ENCODE measurements at places on chromosomes 2 and 18. TPM values are rescaled to one million over a fixed set of nuclear protein-coding genes. Genes with fewer than 3 reads are reported as not detected.

- no peaks in the 10 kb centered on the region for H3K27me3 ChIP-seq
- peaks cover 7% of the 10 kb centered on the region for H3K36me3 ChIP-seq
- DNase-seq = peak; percentile 28
- peak overlapping the region; percentile 42 for H3K4me3 ChIP-seq
- H3K4me1 ChIP-seq = peaks cover 74% of the 10 kb centered on the region
- peak overlapping the region; percentile 1 for H3K27ac ChIP-seq
Observed at GRCh38 chr2:8472545-8473323, 209.1 kb upstream of the ID2 start.

- H3K36me3 ChIP-seq = peaks cover 28% of the 10 kb centered on the region
- peaks cover 51% of the 10 kb centered on the region for H3K4me1 ChIP-seq
- H3K27ac ChIP-seq = peak overlapping the region; percentile 90
- H3K4me3 ChIP-seq = peak overlapping the region; percentile 95
Observed at GRCh38 chr2:190535121-190535439, 558 bp upstream of the NEMP2 start.

The CNNM4 gene
- 9.5 TPM for total RNA-seq

- H3K4me1 ChIP-seq = no peaks in the 10 kb centered on the region
- H3K27ac ChIP-seq = no peak overlapping the region
- H3K27me3 ChIP-seq = peaks cover 17% of the 10 kb centered on the region
- DNase-seq = no peak
- H3K4me3 ChIP-seq = no peak overlapping the region
Observed at GRCh38 chr2:239893236-239893515, 132.0 kb downstream of the NDUFA10 start.
